Breast epithelium (tissue), 4 donors: ENCODE measurements at places on chromosomes 7 and 10.

DNA sequence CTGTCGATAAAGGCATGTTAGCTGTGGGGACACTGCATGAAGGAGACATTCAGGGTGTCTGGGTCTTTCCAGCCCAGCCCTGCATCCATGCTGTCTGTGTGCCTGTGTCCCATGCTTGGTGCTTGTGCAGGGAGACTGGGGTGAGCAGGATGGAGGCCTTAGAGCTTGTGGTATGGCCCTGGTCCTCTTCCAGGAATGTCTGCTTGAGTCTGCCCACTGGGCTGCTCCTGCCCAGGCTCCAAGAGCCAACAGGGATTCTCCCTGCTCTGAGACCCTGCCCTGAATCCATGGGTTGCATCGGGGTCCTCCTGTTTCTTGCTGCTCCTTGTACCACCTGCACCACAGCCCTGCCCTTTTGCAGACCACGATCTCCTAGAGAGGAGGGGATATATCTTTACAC lies 31.4 kb upstream of the ARHGAP22 start:
- H3K4me1 ChIP-seq = no peaks in the 10 kb centered on the region
- H3K36me3 ChIP-seq = no peaks in the 10 kb centered on the region
- DNase-seq = no peak
- H3K27ac ChIP-seq = no peak overlapping the region

- peak overlapping the region; percentile 38 for H3K27ac ChIP-seq
These were observed 190.9 kb upstream of the LYZL2 start for GRCh38 chr10:30820261-30820991.

DNA sequence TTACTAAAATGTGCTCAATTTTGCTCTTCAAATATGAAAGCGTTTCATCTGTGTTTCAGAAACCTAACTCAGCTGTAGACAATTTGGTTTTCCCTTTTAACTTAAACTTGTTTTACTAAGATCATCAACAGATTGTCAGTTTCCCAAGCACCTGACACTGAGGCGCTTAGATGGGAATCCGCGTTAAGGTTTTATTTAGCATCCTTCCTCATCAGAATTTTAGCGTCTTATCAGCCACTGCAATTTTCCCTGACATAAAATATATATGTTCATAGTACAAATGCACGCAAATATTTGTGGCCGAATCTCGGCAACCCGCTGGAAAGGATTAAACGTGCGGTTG lies 1.2 kb downstream of the SGCE start:
- no peaks in the 10 kb centered on the region for H3K36me3 ChIP-seq
- peak overlapping the region; percentile 95 for H3K27ac ChIP-seq
- no peak for DNase-seq
- H3K27me3 ChIP-seq = no peaks in the 10 kb centered on the region
- H3K4me1 ChIP-seq = no peaks in the 10 kb centered on the region
- peak overlapping the region; percentile 58 for H3K4me3 ChIP-seq

DNA sequence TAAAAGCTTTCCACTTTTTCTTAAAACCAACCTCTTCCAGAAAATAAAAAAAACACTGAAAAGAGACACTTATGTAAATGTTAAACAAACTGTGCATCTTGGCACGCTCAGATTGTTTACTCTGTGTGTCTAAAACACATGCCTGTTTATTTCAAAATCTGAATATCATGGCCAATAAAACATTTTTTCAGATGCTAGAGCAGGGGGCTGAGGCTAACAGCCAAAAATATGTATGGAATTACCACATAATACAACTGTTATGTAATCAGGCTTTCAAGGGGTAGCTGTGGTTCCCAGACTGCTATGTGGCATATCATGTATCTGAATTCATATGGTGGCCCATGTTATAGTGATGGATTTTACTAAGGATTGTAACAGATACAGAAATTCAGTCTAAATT lies 130.4 kb downstream of the HIBADH start:
- DNase-seq = no peak
- no peak overlapping the region for H3K27ac ChIP-seq
- H3K36me3 ChIP-seq = peaks cover 4% of the 10 kb centered on the region
- no peaks in the 10 kb centered on the region for H3K4me1 ChIP-seq

DNA sequence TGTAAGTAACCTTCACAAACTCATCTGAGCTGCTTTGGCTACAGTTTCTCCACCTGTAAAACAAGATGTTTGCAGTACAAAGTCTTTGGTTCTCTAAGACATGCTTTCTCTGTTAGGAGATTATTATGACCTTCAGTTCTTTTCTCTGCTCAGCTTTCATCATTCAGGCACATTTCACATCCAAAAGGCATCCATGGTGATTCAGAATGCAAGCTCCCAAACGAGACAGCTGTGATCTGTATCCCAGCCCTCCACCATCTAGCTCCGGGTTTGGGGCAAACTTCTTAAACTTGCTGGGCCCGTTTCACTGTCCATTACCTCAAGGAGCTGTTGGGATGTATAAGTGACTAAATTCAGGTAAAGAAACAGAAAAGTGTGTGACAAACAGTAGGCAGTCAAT lies 95.8 kb upstream of the COL1A2 start:
- H3K4me3 ChIP-seq = no peak overlapping the region
- no peaks in the 10 kb centered on the region for H3K27me3 ChIP-seq
- H3K36me3 ChIP-seq = no peaks in the 10 kb centered on the region
- no peaks in the 10 kb centered on the region for H3K4me1 ChIP-seq
- no peak for DNase-seq

GRCh38 chr7:131895541-131896164 lies 339.2 kb upstream of the PODXL start:
- no peak overlapping the region for H3K27ac ChIP-seq
- no peaks in the 10 kb centered on the region for H3K4me1 ChIP-seq

DNA sequence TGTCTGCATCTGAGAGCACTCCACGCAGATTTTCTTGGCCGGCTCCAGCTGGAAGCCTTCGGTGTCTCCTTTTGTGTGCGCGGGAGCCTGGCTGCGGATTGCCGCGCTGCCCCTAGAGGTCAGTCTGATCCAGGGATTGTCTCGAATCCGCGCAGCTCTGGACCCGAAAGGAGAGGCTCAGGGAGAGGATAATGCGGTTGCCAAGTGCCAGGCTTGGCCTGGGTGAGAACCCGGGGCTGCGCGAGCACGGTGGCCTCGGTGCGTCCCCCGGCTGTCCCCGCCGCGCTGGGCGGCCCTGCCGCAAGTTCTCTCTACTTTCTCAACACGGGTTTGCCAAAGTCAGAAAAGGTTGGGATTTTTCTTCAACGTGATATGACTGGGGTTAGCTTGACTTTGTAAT lies 140.9 kb downstream of the ADCYAP1R1 start:
- no peak overlapping the region for H3K4me3 ChIP-seq
- no peaks in the 10 kb centered on the region for H3K27me3 ChIP-seq
- peak; percentile 23 for DNase-seq
- H3K4me1 ChIP-seq = no peaks in the 10 kb centered on the region
- H3K36me3 ChIP-seq = no peaks in the 10 kb centered on the region

DNA sequence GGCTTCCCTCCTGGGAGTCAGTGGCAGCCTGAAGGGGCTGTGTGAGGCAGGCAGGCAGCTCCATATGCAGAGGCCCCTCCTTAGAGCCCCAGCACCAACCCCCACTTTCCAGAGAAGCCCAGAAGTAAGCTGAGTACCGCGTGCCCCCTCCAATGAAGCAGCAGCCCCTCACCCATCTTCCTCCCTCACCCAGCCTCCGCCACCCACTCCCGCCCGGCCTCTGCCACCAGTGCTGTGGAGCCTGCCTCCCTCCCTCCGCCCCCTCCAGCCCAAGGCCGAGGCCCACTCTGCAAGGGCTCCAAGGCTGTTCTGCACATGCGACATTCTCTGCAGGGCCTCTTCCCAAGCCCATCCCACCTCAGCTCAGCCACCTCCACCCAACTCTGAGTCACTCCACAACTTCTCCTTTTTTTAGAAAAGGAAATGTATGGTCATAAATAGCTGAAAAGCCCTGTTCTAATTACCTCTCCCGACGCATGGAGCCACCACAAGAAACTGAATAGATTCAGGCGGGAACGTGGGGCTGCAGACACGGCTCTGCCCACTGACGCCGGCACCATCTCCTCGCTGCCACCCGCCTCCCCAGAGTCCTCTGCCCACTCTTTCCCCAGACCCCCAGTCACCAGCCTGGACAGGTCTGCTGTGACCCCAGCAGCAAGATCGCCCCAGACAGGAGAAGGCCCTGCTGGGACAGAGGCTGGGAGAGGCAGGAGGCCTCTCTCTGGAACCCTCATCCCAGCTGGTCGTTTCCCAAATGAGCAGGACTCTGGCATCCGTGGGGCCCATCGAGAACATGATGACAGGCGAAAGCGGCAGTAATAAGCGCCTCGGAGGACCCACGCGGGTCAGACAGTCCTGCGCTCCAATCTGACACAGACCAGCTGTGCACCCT lies 213.9 kb downstream of the MAD1L1 start:
- peak overlapping the region; percentile 91 for H3K27ac ChIP-seq
- H3K36me3 ChIP-seq = no peaks in the 10 kb centered on the region
- H3K4me1 ChIP-seq = no peaks in the 10 kb centered on the region

DNA sequence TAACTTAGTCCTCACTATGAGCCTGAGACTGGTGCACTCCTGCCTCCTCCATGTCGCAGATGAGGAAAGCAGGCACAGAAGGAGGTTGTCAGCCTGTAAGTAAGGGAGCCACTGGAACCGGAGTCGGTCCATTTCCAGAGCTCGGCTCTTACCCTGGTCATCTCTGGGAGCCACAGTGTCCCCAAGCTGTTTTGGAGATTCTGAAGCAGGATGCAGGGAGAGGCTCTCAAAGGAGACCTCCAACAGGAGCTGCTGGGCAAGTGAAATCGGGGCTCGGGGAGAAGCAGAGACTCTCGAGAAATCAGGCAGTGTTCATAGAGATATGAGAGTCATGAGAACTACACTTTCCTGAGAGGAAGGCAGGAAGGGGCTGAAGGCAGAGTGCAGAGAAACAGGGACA lies 39.0 kb downstream of the VSTM4 start:
- H3K27me3 ChIP-seq = no peaks in the 10 kb centered on the region
- no peaks in the 10 kb centered on the region for H3K4me1 ChIP-seq
- H3K36me3 ChIP-seq = no peaks in the 10 kb centered on the region
- H3K4me3 ChIP-seq = no peak overlapping the region
- no peak overlapping the region for H3K27ac ChIP-seq
